ENCODE measurements at places on chromosomes 12 and 14.

DNA sequence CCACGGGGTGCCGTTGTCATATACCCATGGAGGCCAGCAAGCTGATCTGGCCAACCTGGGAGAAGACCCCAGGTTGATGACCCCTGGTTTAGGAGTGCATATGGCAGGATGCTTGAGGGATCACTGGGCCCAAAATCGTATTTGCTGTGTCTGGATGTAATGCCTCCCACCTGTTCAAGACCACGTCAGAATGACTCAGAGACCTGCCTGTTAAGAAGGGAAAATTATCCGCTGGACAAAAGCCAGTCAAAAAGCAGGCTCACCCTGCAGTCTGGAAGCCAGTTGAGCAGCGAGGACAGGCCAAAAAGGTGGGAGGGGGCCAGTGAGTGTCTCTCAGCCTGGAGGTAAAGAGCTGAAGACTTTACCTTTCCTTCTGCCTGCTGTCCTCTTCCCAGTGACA, 449.2 kb downstream of the DPF3 start:
- no peak for DNase-seq

GRCh38 chr14:57486767-57487379, 6.8 kb downstream of the CCDC198 start:
- no peak for DNase-seq

GRCh38 chr12:91613223-91613779, 430.7 kb upstream of the DCN start:
- DNase-seq = no peak

GRCh38 chr12:28237423-28237822, 47.2 kb downstream of the CCDC91 start:
- DNase-seq = no peak

GRCh38 chr12:68113644-68114043, 45.9 kb downstream of the IFNG start:
- no peak for DNase-seq

- peak; percentile 2 for DNase-seq
These were observed 1183.7 kb upstream of the TMEM132C start for GRCh38 chr12:127083008-127083949.

DNA sequence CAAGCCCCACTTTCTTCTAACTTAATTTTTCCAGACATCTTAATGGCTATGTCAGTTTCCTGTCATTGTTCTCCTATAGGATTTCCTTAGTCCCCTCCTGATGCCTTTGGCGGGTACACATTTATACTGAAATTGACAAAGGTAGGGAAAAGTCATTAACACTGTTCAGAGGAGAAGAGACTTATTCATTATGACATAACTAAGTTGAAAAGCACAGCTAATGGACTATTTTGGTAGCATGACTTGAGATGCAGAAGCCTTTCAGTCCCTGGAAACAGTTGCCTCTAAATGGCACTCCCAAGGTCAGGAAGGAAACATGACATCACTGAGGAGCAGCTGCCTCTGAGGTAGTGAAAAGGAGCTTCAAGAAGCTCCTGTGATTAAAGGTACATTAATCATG, 317.5 kb upstream of the KITLG start:
- no peak for DNase-seq

DNA sequence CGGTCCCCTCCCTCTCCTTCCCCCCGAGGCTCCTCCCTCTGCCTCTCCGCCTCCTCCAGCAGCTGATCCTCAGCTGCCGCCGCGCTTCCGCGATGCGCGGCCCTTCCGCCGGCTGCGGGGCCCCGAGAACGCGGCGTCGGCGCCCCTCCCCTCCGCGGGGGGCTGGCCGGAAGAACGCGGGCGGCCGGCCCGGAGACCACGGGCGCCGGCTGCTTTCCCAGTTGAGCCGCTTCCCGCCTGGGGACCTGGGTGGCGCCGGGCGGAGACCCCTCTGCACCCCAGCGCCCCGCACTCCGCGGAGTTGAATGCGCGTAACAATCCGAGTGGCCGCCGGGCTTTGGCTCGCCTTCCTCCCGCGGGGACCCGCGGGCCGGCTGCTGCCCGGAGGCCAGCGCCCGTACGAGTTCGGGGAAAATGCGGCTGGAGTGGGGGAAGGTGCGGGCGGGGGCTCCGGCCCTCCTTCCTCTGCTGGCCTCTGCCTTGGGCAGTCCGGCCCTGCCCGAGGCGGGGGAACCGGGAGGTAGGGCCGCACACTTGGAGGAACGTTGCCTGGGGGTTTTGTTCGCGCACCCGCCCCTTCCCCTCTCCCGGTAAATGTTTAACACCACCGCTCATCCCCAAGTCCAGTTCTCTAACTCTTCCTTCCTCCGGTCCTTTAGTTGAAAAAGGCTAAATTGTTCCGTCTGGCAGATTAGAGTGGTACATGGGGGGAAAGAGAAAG, 393 bp upstream of the DCAF5 start:
- peak; percentile 90 for DNase-seq

GRCh38 chr14:68580671-68581070, 212.2 kb downstream of the ZFP36L1 start:
- no peak for DNase-seq

GRCh38 chr12:100017056-100017455, 32.3 kb upstream of the ANKS1B start:
- DNase-seq = no peak

DNA sequence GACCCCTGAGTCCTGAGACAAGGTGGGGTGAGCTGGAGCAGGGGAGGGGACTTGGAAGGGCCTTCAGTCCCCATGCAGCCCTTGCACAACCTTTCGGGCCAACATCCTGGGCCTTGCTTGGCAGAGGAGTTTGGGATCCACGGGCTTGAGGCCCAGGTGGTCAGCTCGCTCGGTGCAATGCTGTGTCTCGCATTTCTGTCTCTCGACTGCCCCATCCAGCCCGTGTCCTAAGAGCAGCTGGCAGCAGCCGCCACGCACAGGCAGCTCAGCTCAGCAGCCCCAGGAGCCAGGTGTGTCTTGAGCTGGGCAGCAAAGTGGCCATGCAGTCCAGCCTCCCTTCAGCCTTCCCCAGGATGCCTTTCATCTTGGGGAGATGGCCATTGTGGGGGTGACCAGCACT, 10.8 kb downstream of the PACS2 start:
- no peak for DNase-seq

GRCh38 chr14:45065540-45065939, 18.4 kb upstream of the PRPF39 start:
- DNase-seq = no peak

GRCh38 chr12:118682656-118683055, 298.7 kb upstream of the SRRM4 start:
- DNase-seq = no peak

All from NCI-H1048 (cell line).